Head of caudate nucleus (tissue), 42 donors: ENCODE measurements at places on chromosomes 2 and 18.
A peak's percentile ranks its signal among the peaks of the same experiment; 100 is the strongest.

DNA sequence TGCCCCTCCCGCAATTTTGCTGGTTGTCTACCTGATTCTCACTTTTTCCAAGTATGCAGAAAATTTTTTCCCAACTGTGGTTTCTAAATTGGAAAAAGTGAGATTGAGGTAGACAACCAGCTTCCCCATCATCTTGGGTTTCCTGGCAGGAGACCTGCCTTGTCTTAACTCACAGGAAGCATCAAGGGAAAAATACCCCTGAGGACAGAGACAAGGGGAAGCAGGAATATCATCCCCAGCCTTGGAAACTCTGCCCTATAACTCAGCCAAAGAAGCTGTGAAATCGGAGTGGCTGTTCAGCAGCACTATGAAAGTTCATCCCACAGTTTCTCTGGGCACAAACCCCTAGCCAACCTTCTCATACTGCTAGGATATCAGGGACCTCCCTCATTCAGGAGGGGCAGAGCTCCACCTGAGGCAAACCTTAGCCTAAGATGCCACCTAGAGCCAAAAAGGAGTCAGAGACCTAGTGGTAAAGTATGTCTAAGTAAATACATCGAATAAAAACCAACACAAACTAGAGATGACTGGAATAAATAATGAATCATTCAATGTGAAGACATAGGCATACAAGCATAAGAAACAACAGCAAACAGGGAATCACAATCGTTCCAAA is 68.2 kb downstream of the ZSWIM2 start:
- no peak for DNase-seq

GRCh38 chr18:67896451-67896850 is 379.9 kb upstream of the DSEL start:
- DNase-seq: no peak

GRCh38 chr18:28411806-28412205 is 234.9 kb upstream of the CDH2 start:
- no peak for DNase-seq

DNA sequence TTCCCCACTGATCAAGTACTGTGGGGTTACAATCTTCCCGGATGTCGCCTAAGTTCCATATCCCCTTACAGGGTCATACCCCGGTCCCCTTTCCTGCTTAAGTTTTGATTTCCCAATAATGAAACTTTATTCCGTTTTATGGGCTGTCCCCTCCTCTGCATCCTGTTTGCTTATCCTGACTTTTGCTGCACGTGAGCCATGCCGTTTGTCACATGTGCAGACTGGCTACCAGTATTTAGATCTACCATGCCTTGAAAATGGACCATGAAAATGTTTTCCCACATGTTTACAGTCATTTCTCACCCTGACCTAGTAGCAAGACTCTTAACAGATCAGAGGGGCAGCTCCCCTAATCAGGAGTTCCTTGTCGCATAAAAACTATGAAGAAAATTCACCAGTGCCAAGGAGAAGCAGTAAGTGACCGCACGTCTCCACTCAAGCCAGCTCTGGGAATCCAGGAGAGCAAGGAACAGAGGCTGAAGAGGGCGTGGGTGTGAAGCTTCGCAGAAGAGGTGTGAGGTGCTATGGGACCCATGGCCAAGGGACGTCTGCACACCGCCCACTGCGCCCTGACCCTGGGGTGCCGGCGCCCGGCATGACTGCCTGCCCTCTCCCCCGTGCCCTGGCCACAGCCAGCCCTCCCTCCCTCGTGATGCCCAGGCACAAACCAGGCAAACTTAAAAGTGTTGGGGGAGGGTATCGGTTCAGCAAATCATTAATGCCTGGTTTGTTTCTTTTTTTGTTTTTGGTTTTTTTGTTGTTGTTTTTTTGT is 440.8 kb upstream of the SALL3 start:
- DNase-seq: no peak

GRCh38 chr2:2014251-2014771 is 270.0 kb upstream of the PXDN start:
- peak; percentile 79 for DNase-seq
